ENCODE measurements at places on chromosomes 4 and X.

DNA sequence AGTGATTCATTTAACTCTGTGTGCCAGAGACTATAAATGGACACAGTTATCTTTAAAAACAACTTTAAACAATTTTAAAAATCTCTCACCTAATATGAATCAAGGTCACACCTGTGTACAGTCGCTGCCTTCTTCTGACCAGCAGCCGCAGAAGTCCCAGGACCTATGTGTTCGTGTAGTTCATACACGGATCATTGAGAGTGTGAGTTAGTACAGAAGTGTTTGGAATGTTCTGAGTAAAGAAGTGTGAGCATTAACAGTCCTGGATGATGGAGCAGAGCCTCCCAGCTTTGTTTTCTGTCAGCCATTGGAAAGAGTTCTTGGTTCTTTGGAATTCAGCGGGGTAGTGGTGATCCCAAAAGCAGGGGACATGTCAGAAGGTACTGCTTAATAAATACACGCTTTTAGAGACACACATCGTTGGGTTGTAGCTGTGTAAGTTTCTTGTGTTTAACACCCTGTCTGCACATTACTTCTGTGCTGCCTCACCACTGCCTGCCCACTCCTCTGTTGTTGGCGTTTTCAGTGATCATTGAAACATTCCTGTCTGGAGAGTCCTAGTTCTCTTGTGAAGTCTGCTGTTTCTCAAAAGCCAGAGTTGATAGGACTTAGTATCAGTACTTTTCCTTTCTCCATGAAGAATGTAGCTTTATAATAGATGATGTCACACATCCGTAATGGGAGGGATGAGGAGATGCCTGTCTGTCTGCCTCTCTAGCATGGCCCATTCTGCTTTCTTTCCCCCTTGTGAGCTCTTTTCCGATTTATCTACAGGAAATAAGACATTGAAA is 90.6 kb downstream of the PTTG2 start:
- DNase-seq, result no peak

- no peak for DNase-seq
Measured at GRCh38 chrX:69238887-69239231, 73.6 kb upstream of the PJA1 start.

GRCh38 chrX:72479324-72480274 is 93.0 kb downstream of the HDAC8 start:
- no peak for DNase-seq

GRCh38 chr4:127775843-127776242 is 6.3 kb upstream of the HSPA4L start:
- no peak for DNase-seq

- DNase-seq, result no peak
Measured at GRCh38 chr4:79788884-79789283, 284.1 kb downstream of the ANTXR2 start.

DNA sequence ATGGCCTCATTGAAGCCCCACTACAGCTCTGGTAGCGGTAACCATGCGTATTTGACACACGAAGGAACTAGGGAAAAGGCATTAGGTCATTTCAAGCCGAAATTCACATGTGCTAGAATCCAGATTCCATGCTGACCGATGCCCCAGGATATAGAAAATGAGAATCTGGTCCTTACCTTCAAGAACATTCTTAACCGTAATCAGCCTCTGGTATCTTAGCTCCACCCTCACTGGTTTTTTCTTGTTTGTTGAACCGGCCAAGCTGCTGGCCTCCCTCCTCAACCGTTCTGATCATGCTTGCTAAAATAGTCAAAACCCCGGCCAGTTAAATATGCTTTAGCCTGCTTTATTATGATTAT is 876 bp downstream of the HPRT1 start:
- no peak for DNase-seq

GRCh38 chr4:6953751-6954380 is 44.2 kb downstream of the TBC1D14 start:
- no peak for DNase-seq

DNA sequence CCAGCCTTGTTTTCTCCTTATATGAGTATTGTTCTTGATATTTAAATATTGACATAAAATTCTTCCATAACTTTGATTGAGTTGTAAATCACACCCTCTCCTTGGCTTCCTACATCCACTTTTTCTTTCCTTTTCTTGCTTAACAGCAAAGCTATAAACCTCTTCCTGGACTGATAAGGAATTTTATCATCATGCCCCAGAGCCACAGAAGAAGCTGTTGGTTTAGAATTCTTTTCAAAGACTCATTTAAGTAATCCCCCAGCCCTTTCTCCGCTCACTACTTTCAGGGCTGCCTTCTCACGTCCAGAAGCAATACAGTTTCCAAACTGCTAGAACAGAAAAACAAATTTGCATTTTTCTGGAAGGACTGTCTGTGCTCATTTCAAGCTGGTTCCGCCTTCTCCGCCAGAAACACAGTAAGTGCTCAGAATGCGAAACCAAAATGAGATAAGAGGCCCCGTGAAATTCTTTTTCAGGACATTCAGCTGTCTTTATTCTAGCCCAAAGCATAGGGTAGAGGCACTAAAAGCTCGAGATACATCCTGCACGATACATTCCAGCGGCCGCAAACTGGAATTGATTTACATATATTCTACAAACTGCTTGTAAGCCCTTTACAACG is 849 bp downstream of the MID1 start:
- no peak for DNase-seq

DNA sequence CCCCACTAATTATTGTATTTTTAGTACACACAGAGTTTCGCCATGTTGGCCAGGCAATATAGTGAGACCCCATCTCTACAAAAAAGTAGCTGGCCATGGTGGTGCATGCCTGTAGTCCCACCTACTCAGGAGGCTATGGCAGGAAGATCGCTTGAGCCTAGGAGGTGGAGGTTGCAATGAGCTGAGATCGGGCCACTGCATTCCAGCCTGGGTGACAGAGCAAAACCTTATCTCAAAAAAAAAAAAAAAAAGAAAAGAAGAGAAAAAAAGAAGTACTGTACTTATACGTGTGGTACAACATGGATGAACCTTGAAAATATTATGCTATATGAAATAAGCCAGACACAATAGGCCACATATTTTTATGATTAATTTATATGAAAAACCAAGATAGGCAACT is 9.9 kb upstream of the WDR45 start:
- no peak for DNase-seq

GRCh38 chrX:48711929-48712505 is 15.5 kb downstream of the SUV39H1 start:
- no peak for DNase-seq

GRCh38 chr4:102598086-102598761 is 97.1 kb downstream of the NFKB1 start:
- no peak for DNase-seq
